ENCODE measurements at places on chromosomes 1 and 21. TPM values are rescaled to one million over a fixed set of nuclear protein-coding genes. Genes with fewer than 3 reads are reported as not detected.

SLC44A5 gene
- total RNA-seq, result not detected

CD160 gene
- total RNA-seq, result 0.17 TPM

SLFNL1 gene
- 0.20 TPM for total RNA-seq

TNNT2 gene
- not detected for total RNA-seq

EBNA1BP2 gene
- total RNA-seq, result 57.1 TPM

PARS2 gene
- total RNA-seq, result 5.6 TPM

SLAMF7 gene
- 60.1 TPM for total RNA-seq

LRRC3 gene
- 2.9 TPM for total RNA-seq

CACNA1S gene
- total RNA-seq, result not detected

NEGR1 gene
- total RNA-seq, result not detected

TLCD4 gene
- total RNA-seq, result not detected

NBPF6 gene
- 0.39 TPM for total RNA-seq

LRRC8D gene
- total RNA-seq, result 34.4 TPM

OR2T2 gene
- total RNA-seq, result not detected

PDPN gene
- total RNA-seq, result not detected

HNRNPCL4 gene
- not detected for total RNA-seq

MEX3A gene
- total RNA-seq, result 0.07 TPM

GCSAML gene
- not detected for total RNA-seq

TAS1R3 gene
- 1.0 TPM for total RNA-seq

CD5L gene
- not detected for total RNA-seq

TRAF5 gene
- total RNA-seq, result 58.8 TPM

SPRR4 gene
- not detected for total RNA-seq

GPR161 gene
- 0.27 TPM for total RNA-seq

SPRR2A gene
- not detected for total RNA-seq

SYPL2 gene
- not detected for total RNA-seq

NUDT4B gene
- total RNA-seq, result not detected

SIPA1L2 gene
- total RNA-seq, result 1.4 TPM

PPFIA4 gene
- total RNA-seq, result 6.4 TPM

CFAP45 gene
- 0.68 TPM for total RNA-seq

ATP1A2 gene
- total RNA-seq, result not detected

NCAM2 gene
- total RNA-seq, result not detected

FCGR3A gene
- total RNA-seq, result not detected

LRRC38 gene
- total RNA-seq, result not detected

TBX15 gene
- not detected for total RNA-seq

HMGB4 gene
- total RNA-seq, result not detected

KIF2C gene
- total RNA-seq, result 70.5 TPM

NMNAT2 gene
- 0.05 TPM for total RNA-seq

RNU11 gene
- total RNA-seq, result not detected

ERG gene
- not detected for total RNA-seq

CFHR3 gene
- total RNA-seq, result not detected

MCOLN2 gene
- 38.5 TPM for total RNA-seq

ACOT11 gene
- total RNA-seq, result 1.8 TPM

EFNA1 gene
- not detected for total RNA-seq

NT5C1A gene
- 1.1 TPM for total RNA-seq

SLX9 gene
- 49.3 TPM for total RNA-seq

OR2M3 gene
- total RNA-seq, result not detected

CA14 gene
- total RNA-seq, result not detected

KRTAP11-1 gene
- total RNA-seq, result not detected

PLA2G2D gene
- not detected for total RNA-seq

ST6GALNAC5 gene
- not detected for total RNA-seq

RAB4A gene
- 25.1 TPM for total RNA-seq

TBX19 gene
- 3.0 TPM for total RNA-seq

CNR2 gene
- total RNA-seq, result 0.05 TPM

Measured in T-helper 1 cell treated with Interleukin-12 subunit alpha and Interleukin-12 subunit beta and Interleukin-4 antibody, amounts not matched to agents 30 ng/mL and 1 ng/mL, for 36 hours (primary cell).